ENCODE measurements at places on chromosomes 2 and 18. TPM values are rescaled to one million over a fixed set of nuclear protein-coding genes. Genes with fewer than 3 reads are reported as not detected.
A peak's percentile ranks its signal among the peaks of the same experiment; 100 is the strongest.

DNA sequence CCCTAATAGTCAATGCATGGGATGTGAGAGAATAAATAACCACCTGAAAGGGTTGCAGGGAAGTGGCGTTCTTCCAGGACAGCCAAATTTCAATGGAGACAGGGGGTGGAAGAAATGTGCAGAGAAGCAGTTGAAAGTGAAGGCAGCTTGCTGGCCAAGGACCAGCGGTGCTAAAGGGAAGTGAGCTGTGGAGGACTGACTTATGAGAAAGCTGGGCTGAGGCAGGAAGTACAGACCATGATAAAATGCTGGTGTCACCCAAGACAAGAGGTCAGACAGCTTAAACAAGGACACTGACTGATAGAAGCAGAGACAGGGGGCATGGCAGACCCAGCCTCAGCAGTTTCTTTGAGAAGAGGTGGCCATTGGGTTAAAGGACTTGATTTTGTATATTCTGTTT, 106.7 kb downstream of the DTNB start:
- no peak for DNase-seq

GRCh38 chr2:68693951-68694350, 40.7 kb upstream of the ARHGAP25 start:
- no peak for DNase-seq

GRCh38 chr2:98452396-98453027, 7.9 kb downstream of the INPP4A start:
- no peak for DNase-seq

DNA sequence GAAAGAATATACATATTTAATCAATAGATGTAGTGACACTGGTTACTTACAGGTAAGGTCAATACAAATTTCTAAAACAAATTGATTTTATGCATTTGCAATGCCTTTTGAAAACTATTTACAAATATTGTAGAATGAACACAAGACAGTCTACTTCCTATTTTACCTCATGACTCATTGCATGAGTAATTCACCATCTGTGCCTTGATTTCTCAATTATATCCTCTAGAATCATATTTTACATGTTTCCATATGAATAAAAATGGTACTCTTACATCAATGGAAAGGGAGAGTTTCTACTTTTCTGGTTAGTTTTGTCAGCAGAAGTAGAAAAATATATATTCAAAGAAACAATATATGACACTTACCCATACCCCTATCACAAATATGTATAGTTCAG, 203.8 kb upstream of the CDH7 start:
- DNase-seq = no peak

GRCh38 chr2:101464841-101465240, 10.1 kb downstream of the RFX8 start:
- DNase-seq = no peak

GRCh38 chr18:67108894-67109293, 407.6 kb downstream of the DSEL start:
- DNase-seq = no peak

The LOXHD1 gene
- total RNA-seq = 0.17 TPM

The ANXA4 gene
- total RNA-seq = 5.8 TPM

GRCh38 chr2:232879618-232880494, 9.8 kb downstream of the SNORC start:
- DNase-seq = no peak

DNA sequence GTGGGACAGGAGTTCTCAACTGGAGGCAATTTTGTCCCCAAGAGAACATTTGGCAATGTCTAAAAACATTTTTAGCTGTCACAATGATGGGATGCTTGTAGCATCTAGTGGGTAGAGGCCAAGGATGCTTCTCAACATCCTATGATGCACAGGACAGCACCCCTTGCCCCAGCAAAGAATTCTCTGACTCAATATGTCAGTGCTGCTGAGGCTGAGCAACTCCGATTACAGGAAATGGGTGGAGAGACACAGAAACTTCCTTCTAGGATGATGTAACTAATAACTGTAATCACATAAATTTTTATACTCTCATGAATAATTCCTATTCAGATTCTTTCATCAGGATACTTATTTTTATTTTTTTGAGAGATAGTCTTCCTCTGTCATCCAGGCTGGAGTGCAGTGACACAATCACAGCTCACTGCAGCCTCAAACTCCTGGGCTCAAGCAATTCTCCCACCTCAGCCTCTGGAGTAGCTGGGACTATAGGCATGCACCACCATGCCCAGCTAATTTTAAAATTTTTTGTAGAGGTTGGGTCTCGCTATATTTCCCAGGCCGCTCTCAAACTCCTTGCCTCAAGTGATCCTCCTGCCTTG, 120.3 kb upstream of the ACAA2 start:
- no peak for DNase-seq

DNA sequence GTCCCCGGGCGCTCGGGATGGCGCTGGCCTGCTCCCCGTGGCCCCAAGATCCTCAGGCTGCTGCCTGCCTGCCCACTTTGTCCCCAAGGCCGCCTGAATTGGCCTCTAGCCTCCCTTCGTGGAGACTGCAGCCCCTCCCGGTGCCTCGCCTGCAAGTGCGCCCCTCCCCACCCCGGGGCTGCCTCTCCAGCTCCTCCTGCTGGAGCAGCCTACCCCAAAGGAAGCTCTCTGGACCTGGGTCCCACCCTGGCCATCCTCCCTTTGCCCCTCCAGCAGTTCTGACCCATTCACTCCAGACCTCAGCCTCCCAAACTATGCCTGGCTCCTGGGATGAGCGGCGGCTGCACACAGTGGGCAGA, 6.2 kb downstream of the ESPNL start:
- DNase-seq = peak; percentile 56

DNA sequence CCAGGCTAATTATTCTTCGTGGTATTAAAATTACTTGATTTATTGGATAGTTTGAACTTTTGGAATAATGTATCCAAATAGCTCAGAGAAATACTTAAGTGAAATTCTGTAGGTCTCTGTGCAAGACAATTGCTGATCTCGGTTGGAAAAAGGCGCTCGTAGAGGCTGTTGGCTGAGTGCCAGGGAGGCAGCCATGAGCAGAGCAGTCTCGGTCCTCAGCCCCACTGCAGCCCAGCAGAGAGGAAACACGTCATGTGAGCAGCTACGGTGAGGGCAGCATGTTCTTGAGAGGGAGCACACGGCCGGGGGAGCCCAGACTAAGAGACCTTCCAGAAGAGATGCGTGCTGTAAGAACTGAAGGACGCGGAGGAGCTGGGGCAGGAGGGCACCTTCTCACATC, 42.5 kb downstream of the DCDC2C start:
- no peak for DNase-seq

DNA sequence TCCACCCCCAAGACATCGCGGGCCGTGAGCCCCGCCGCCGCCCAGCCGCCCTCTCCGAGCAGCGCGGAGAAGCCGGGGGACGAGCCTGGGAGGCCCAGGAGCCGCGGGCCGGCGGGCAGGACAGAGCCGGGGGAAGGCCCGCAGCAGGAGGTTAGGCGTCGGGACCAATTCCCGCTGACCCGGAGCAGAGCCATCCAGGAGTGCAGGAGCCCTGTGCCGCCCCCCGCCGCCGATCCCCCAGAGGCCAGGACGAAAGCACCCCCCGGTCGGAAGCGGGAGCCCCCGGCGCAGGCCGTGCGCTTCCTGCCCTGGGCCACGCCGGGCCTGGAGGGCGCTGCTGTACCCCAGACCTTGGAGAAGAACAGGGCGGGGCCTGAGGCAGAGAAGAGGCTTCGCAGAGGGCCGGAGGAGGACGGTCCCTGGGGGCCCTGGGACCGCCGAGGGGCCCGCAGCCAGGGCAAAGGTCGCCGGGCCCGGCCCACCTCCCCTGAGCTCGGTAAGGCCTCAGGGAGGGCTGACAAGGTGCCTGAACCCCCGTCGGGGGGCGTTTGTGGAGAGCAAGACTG, 14.2 kb downstream of the SPEG start:
- DNase-seq = peak; percentile 86

GRCh38 chr18:57771626-57772025, 31.5 kb downstream of the ATP8B1 start:
- no peak for DNase-seq

The IKZF2 gene
- 3.1 TPM for total RNA-seq

The DSC3 gene
- 2.1 TPM for total RNA-seq

- no peak for DNase-seq
These were observed 31.9 kb upstream of the AFTPH start for GRCh38 chr2:64492272-64492671.

GRCh38 chr2:36789181-36789804, 92.8 kb downstream of the VIT start:
- DNase-seq = no peak

DNA sequence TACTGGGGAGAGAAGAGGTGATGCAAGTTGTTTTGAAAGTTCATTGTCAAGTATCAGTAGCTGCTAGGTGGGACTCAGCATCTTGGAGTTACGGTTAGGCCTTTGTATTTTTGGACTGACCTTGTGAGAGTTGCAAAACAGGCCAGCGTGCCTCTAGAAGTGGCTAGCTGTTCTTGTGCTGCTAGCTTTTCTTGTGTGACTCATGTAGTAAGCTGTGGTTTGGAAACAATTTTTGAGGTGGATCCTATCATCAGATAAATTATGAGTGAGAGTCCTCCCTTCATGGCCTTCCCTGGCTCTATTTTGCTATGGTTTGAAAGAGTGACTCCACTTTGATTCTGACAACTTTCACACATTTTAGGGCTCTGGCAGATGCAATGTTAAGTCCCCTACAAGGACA, 409.2 kb upstream of the HS6ST1 start:
- no peak for DNase-seq

DNA sequence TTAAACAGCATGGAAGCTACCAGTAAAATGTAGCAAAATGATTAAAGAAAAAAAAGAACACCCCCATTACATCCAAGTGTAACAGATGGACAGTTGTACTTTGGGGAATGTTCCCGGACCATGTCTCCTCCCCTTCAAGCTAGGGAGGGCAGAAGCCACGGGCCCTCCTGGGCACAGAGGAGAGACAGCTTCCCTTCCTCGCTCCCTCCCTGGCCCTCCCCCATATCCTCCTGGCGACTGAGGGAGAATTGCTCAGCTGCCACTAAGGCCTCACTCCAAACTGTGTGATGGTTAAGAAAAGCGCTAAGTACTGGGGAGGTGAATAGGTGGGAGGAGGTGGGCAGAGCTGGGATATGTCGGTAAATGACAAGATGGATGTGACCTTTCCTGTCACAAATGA, 358.0 kb downstream of the HRH4 start:
- peak; percentile 29 for DNase-seq

- no peak for DNase-seq
These were observed 833.2 kb downstream of the GALR1 start for GRCh38 chr18:78082816-78083215.

DNA sequence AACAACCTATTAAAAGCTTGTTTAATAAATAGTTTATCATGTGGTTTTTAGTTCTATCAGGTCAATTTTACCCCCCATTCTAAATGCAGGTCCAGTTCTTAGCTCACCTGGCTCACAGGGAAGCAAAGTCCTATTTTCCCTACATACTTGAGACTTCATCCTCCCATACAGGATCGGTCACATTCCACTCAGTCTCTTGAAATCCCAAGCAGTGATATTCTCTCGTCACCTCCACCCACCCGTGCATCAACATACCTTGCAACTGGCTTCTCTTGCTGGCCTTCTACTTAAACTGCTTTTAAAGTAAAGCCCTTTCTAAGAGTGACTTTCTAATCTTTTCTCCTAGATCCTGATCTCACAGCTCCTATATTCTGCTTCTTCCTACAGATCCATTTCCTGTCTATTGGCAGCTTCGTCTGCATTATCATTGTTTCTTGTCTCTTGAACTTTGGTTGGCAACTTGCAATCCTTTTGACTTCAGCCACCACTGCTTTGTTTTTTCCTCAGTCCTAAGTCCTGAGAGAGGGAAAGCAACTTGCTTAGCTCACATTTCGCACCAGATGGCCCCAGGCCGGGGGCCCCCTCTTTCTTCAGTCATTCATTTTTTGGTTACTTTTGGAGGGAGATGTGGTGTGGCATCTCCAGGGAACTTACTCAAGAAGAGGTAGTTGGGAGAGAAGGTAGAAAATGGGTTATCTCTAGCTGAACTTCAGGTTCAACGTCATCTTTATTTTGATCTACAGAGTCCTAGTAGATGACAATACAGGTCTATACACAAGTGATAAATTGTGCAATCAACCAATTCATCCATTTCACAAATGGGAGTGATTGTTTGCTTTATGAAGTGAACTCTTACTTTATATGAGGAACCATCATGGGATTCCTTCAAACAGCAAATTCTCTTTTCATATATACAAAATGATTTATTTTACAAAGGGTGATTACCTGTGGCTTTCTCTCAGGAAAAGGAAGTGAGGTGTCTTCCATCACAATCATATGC, 23.9 kb upstream of the NCOA1 start:
- DNase-seq = peak; percentile 51

GRCh38 chr2:134716721-134717243, 2.0 kb downstream of the TMEM163 start:
- DNase-seq = no peak

GRCh38 chr18:41324934-41325333, 630.1 kb upstream of the PIK3C3 start:
- DNase-seq = no peak

The SERPINB3 gene
- not detected for total RNA-seq

The METAP1D gene
- total RNA-seq = 15.5 TPM

- DNase-seq = peak; percentile 83
These were observed 9.7 kb upstream of the OTOS start for GRCh38 chr2:240149943-240150784.

GRCh38 chr2:145741181-145741580, 1221.3 kb upstream of the ZEB2 start:
- no peak for DNase-seq

DNA sequence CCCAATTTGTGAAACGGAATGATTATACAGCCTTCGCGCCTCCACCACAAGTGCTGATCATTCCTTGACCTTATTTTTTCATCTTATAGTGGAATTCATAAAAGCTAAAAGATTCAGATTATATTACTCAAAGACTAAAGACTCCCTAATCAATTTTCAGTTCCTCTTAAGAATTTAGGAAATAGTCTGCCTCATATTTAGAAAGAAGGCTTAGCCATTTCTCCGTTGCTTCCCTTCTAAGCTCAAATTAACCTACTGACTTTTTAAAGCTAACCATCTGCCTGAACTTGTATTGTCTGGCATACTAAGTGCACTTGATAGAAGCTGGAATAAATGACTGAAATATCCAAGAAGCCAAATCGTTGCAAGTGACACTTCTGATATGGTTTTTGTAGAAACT, 44.7 kb downstream of the HNRNPLL start:
- no peak for DNase-seq

The PLB1 gene
- not detected for total RNA-seq

The SLC14A1 gene
- not detected for total RNA-seq

- DNase-seq = no peak
These were observed 30.2 kb upstream of the TYMS start for GRCh38 chr18:627231-627630.

The CD302 gene
- total RNA-seq = 2.4 TPM

DNA sequence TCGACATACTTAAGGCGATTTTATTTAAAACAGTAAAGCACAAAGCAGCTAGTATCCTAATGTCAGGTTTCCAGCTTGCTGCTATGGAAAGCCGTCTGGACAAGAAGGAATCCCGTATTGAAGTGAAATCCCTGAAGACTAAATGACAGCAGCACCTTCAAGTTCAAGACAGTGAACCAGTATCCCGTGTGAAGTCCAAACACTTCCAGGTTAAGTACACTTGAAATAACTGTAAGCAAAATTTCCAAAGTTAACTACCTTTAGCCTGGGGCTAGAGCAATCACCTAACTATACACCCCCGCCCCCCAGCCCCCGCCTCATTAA, 1.2 kb downstream of the MBOAT2 start:
- no peak for DNase-seq

- no peak for DNase-seq
These were observed 323.9 kb downstream of the SMAD2 start for GRCh38 chr18:47606526-47606925.

The EFR3B gene
- total RNA-seq = 11.8 TPM
